T-helper 2 cell treated with Interferon-gamma antibody and Interleukin-4, amounts not matched to agents 5 μg/mL and 100 μg/mL, for 36 hours (primary cell): ENCODE measurements at places on chromosomes 1 and 21.

- no peak for DNase-seq
Measured at GRCh38 chr21:45911806-45912325, 69.7 kb upstream of the COL6A1 start.

DNA sequence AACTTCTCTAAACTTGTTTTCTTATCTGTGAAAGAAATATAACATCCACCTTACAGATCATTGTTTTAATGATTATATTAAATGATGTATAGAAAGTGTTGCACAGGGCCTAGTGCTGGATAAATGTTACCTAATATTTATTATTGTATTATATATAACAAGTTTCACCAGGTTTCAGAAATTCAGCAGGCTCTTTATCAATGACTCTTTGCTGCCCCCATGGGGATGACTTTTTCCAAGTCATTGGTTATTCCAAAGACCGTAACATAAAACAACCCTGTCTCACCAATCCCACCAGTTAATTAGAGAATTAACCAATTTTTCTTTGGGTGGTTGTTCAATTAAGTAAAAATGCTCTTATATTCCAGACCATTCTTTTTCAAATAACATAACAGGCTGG lies 7.3 kb upstream of the DEDD start:
- no peak for DNase-seq

GRCh38 chr1:166700696-166701095 lies 138.6 kb upstream of the POGK start:
- no peak for DNase-seq

- DNase-seq = peak; percentile 73
Measured at GRCh38 chr1:23528250-23528978, 2.6 kb downstream of the E2F2 start.

- no peak for DNase-seq
Measured at GRCh38 chr1:44220755-44221154, 7.5 kb downstream of the DMAP1 start.

DNA sequence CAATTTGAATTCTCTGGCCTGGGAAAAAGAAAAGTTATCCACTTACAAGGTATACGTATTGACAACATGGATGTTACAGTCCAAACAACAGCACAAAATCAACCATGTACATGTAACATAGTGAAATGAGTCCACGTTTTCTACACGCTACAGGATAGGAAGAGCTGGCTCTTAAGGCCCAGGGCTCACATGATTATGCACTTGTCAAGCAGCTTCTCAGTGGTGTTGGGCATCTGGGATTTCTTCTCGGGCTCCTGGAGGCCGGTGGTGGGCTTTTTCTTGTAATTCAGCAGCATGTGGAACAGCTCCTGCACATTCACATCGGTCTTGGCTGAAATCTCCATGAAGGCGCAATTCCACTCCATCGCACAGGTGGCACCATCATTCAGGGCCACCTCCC lies 4.0 kb downstream of the DIRAS3 start:
- no peak for DNase-seq

- no peak for DNase-seq
Measured at GRCh38 chr1:8777867-8778266, 39.6 kb downstream of the RERE start.

DNA sequence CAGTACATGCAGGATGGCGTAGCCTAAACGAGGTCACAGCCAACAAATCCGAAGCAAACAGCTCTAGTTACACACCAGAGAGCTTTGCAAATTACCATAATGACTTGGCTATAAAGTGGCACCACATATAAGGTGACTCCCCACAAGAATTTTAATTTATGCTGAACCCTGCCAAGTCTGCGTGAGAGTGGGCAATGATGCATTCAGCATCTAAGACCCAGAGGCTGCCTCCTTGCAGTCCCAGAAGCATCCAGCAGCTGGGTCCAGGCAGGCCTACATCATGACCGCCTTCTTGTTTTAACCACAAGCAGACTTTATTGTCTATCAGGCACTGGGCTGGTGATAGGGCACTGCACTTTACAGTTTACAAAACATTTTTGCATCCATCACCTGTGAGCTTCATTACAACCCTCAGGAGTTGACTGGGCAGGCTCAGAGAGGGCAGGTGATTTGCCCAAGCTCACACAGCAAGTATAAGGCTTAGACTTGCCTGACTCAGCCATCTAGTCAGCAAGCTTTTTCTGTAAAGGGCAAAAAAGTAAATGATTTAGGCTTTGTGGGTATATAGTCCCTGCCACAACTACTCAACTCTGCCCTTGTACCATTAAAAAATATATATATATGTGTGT lies 134.6 kb downstream of the GLIS1 start:
- no peak for DNase-seq

DNA sequence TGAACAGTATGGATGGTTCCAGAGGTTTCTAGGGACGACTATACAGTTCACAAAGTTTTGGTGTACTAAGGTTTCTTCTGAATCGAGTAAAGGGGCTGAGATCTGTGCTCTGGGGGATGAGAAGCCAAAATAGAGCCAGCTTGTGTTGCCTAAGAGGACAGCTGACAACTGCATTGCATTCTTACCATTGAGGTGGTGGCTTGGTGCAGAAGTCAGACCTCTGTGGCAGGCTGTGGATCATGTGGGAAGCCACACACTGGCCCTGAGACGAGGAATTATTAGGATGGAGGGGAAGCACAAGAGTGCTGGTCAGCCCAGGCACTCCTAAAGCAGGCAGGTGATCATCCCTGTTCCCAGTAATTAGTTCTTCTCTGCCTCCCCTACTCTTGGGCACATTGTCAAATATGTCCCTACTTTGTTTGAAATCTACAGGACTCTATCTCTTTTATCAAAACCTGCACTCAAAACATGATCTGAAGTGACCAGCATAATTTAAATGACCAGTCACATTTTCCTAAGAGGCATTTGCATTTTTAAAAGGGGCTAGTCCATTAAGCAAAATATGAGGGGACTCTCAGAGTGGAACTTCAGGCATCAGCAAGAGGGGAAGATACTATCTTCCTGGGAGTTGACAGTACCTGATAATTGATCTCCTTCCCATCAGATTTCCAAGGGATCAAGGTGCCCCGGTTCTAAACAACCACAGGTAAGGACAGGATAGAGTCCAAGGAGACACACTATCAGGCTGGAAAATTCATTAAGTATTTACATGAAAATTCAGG lies at the start of gene FCRLB:
Gene FCRLB, plus strand, starts transcription at position 589 of the 782 bp plus-strand sequence. CDS start 1,129 bp downstream, outside the sequence.
- no peak for DNase-seq

DNA sequence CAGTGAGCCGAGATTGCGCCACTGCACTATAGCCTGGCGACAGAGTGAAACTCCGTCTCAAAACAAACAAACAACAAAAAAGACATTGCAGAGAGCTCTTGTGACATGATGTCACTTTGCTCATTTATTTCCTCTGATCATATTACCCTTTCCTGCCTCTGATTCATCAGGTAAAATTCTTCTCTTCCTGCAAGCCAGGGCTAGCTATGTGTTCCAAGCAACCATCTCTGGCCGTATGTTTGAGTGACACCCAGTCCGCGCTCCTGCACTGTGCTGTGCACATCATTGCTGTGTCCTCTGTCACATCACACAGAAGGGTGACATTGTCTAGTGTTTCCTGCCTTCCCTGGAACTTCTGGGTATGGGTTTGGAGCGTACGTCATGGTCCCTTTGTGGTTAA lies 251.3 kb downstream of the PCP4 start:
- no peak for DNase-seq

GRCh38 chr1:41394369-41394744 lies 33.1 kb downstream of the FOXO6 start:
- no peak for DNase-seq

GRCh38 chr1:245969283-245969682 lies 537.8 kb downstream of the SMYD3 start:
- DNase-seq = no peak

- no peak for DNase-seq
Measured at GRCh38 chr1:157658571-157658970, 42.0 kb downstream of the FCRL3 start.

DNA sequence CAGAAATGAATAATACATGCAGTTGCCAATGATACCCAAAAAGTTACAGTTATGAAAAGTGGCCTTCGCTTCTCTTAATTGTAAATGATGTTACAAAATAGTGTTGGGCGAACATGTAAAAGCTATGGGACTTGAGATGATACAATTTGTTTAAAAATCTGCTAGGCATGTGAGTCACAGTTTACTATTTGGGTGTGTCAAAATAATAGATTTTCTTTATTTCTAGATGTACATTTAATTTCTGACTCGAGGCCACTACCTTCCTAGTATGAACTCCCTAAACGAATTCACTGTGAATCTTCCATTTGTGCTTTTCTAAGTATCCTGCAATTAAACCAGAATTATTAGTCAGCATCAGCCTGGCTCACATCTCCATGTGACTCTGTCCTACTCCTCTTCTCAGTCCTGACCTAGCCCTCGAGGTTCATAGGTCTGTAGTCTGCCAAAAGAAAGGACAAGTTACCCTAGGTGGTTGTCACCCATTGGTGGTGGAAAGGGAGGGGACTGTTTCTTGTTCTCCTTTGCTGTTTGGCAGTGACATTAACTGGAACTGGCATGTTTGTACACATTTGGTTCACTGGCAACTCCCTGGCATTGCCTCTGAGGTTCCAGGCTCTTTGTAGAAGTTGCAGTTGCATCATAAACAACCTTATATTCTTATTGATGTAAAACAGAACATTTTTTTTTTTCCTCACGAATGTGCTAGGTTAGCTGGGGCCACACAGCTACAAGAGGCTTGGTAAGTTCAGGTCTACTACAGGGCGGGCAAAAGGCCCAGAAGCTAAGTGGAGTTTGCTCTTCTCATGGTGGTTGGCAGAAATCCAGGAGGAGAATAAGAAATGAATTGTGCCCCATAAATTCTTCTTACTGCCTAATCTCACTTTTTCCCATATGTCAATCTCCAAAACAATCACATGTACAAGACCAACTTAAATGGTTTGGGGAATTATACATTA lies 746.5 kb upstream of the ADAMTS5 start:
- no peak for DNase-seq

- DNase-seq = no peak
Measured at GRCh38 chr21:30152792-30153191, 13.8 kb downstream of the CLDN17 start.

- DNase-seq = no peak
Measured at GRCh38 chr1:85427331-85427730, 37.6 kb downstream of the DDAH1 start.

DNA sequence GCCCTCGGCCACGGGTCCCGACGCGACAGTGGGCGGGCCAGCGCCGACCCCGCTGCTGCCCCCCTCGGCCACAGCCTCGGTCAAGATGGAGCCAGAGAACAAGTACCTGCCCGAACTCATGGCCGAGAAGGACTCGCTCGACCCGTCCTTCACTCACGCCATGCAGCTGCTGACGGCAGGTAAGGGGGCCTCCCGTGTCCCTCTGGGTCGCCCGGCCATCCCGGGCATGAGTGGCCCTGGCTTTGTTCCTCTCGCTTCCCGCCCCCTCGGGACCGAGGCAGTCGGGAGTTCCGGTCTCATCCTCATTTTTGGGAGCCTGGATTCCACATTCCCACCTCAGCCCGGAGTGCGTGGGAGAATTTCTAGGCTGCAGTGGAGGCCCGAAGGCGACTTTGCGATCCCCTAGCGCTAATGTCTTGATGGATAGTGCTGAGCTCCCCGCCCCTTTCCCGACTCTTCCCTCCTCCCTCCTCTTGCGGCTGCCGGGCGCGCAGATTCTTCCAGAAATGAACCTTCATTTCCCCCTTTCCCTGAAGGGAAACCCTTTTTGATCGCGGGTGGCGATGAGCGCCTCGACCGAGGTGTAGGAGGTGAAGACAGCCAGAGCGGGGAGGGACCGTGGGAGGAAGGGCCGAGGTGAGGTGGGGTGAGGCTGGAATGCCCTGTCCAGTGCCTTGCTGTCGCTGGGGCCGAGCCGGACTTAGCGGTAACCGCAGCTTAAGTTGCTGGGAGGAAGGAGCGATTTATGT lies 705 bp downstream of the KHDRBS1 start:
- peak; percentile 47 for DNase-seq

GRCh38 chr1:178470411-178470960 lies 26.3 kb downstream of the CLEC20A start:
- DNase-seq = no peak

DNA sequence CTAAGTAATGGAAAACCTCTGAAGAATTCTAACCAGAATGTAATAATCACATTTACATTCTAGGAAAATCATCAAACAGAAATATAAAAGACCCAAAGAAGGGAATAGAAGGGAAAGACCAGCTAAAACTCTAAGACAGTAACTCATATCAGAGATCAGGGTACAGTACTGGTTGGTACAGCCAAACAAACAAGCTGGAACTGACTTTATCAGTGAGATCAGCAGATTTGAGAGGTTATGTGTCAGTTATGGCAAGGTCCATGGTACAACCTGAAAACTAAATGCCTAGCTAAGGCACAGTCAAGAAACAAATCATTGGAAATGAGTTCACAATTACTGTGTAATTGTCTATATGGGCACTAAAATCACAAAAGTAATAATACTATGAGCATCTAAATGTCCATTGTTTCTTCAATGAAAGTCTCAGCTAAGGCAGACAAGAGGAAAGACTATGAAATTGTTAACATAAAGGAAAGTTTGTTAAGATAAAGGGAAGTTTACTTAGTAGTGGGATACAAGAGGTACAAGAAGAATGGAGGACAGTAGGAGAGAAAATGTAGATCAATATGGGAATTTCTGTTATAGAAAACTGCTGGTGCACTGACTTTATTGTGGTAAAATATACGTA lies 75.8 kb downstream of the TRIM33 start:
- DNase-seq = no peak

GRCh38 chr1:146029117-146029516 lies 7.6 kb upstream of the HJV start:
- no peak for DNase-seq

DNA sequence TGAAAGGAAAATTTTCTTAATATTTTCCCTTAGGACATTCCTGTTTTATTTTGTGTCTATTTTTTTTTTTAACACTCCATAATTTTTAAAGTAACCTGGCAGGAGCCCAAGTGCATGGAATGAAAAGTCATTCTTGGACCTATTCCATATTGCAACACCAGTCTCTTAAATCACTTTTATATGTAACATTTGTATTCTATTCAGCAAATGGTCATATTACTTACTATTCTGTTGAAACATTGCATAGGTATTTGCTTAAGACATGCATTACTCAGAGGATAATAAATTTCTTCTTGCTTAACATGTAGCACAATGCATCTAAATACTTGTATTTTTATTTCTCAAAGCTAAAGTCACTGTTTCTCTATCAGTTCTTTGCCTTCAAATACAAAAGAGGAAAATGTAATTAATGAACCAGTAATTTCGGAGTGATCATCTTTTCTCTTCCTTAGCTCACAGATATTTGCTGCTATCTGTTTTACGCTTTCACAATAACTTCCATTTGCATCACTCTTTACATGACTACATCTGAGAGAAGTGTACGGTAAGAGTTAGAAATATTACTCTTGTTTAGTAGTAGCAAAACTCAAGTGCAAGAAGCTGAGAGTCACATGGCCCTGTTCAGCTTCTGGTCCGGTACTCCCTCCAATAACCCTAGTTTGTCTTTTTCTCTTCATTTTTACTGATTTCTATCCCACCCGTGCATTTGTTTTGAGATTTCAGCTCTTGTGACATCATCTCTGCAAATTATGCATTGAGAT lies 394.8 kb downstream of the USP25 start:
- DNase-seq = no peak

DNA sequence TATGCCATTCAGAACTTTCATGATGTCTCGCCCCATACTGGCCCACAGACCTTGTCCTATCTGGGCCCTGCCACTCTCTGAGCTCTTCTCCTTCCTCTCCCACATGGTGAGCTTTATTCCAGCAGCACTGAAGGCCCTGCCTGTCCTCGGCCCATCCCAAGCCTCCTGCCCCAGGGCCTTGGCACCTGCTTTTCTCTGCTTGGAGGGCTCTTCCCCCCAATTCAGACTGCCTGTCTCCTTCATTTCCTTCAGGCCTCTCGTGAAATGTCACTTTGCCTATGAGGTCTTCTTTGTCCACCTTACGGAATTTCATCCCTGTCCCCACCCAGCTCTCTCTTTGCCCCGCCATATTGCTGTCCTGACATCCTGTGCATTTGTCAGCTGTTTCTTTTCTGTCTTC lies 191.7 kb upstream of the POU3F1 start:
- DNase-seq = no peak
